ENCODE measurements at places on chromosomes 3 and 15.

DNA sequence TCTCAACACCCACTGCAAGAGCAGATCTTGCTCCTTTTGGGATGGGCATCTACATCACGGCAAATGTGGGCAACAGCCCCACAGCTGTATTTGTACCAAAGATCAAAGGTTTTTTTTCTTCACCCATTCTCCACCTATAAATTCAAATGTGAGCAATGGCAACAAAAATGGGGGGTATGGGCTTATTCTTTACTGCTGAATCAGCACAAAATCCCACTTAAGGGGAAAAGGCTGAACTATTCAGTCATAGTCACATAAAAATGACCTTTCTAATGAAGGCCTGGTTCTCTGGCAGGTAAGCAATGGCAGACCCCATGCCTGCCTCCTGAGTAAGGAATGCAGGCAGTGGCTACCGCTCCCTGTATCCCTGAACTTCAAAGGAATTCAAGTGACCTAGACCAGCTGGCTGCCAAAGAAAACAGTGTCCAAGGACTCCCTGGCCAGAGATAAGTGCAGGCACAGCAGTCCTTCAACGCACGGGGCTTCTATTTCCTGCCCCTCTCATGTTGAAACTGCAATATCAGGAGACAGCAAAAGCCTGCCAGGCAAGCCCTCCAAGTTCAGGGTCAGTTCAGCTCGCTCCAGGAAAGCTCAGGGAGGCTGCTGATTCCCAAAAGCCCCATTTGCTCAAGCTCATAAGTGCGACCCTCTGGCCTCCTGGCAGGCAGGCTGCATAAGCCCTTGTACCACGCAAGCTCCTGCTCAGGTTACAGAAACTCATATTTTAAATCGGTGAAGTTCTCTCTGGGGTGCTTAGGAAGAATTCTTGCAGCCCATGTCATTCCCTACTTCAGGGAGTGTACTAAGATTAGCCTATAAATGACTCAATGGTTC, 134.1 kb downstream of the PDZRN3 start:
- DNase-seq: no peak

- no peak for DNase-seq
Measured at GRCh38 chr3:174792864-174793263, 66.3 kb upstream of the NAALADL2 start.

DNA sequence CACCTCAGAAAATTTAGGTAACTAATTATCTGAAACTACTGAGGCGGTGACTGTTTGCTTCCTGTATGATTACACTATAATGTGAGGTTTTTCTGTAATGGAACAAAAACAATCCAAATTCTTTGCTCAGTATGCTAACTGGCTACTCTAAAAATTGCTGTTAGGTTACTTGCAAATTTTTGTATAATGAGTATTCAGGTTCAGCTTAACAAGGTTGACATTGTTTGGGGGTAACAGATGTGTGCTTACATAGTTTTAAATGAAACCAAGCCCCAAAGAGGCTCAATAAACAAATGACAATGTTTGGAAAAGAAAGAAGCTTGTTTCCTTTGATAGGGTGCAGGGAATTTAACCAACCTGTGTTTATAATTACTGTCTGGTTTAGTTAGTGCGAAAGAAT, 414.5 kb upstream of the MDFIC2 start:
- DNase-seq: no peak

GRCh38 chr3:95272781-95273180, 1209.9 kb downstream of the NSUN3 start:
- no peak for DNase-seq

- DNase-seq: no peak
Measured at GRCh38 chr15:25655207-25655948, 207.7 kb downstream of the ATP10A start.

- no peak for DNase-seq
Measured at GRCh38 chr15:98069256-98069655, 108.8 kb downstream of the ARRDC4 start.

- peak; percentile 66 for DNase-seq
Measured at GRCh38 chr3:179768080-179768479, 115.2 kb downstream of the USP13 start.

DNA sequence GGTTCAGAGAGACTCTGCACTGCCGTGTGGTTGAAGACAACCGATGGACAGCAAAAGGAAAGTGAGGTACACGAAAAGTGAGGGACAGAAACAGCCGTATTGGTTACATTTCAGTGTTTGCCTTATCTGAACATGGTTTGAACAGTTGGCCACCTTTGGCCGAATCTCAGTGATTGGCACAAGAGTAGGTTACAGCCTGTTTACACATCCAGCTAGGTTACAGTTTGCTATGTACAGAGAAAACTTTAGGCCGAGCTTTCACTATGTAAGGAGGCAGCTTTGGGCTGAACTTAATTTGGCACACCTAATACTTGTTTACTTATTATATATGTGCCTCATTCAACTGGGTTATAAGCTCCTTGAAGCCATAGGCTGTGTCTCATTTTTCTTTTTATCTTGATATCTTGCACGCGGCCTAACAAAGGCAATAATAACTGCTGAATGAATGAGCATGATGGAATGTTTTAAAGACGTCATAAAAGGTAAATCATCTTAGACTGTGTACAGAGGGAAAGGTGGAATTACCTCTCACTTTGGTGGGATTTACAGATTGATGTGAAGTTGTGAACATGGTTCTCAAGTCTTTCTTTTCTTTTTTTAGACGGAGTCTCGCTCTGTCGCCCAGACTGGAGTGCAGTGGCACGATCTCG, 17.2 kb upstream of the GREM1 start:
- no peak for DNase-seq

GRCh38 chr3:10568549-10568948, 63.2 kb upstream of the ATP2B2 start:
- no peak for DNase-seq

DNA sequence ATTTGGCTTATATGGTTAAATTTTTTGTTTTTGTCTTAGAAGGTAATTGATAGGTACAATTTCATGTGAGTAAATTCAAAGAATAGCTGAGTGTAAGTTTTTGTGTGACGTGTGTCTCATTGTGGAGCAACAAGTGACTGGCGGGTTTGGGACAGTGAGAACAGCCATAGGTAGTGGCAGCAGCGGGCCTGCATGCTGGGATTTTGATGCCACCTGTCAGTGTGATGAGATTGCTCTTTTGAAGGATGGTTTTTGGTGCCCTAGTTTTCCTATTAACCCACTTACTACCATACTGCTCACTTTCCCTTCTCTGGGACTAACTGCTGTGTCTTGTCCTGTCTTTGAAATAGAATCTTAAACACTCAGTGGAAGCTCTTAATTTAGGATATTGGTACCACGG, 522.6 kb downstream of the NAALADL2 start:
- no peak for DNase-seq

GRCh38 chr3:30201715-30202114, 404.7 kb upstream of the TGFBR2 start:
- no peak for DNase-seq

GRCh38 chr3:132064114-132064513, 29.3 kb upstream of the CPNE4 start:
- no peak for DNase-seq

DNA sequence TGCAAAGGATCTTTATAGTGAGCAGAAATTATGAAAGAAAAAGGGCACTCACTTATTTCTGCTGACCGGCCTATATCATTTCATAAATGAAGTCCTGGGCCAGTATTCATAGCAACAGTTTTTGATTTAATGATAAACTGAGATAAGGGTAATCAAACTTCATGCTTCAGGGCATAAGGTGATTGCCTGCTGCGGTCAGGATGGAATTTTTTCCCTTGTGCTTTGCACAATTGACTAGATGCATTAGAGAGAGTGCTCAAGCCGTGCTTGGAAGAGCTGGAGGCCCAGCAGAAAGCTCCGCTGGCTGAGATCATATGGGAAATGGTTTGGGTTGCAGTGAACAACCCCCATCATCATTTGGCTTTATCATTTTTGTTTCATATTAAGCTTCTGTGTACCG, 10.4 kb downstream of the SEMA6D start:
- no peak for DNase-seq

DNA sequence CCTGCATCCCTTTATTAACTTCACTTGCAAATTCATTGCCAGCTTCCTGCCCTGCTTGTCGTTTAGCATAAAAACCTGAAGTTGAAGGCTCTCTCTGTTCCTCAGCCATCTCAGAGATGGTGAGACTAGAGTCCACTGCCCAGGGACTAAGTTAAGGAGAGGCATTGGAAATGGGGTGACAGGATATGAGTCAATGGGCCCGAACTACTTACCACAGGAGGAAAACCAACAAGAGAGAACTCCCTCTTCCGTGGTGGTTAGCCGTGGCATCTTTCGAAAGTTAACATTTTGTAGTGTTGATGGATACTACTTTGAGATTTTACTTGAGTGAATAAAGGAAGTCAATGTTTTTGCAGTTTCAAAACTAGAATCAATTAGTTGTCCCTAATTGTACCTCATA, 65.3 kb downstream of the LRTM1 start:
- no peak for DNase-seq

DNA sequence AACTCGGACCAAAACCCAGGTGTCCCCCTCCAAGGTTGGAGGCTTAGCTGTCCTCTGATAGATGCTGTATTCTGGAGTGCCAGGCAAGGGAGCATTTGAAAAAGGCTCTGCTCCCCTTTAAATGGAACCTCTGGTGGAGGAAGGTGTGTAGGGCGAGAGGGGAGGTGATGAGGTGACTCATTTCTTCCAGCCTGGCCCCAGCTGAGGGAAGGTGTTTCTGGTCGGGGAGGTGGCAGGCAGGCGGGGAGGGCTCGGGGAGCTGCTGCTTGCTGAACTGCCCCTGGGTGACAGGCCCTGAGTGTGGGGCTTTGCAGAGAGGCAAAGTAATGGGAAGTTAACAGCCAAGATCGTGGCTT, 18.8 kb downstream of the PSTPIP1 start:
- DNase-seq: no peak

DNA sequence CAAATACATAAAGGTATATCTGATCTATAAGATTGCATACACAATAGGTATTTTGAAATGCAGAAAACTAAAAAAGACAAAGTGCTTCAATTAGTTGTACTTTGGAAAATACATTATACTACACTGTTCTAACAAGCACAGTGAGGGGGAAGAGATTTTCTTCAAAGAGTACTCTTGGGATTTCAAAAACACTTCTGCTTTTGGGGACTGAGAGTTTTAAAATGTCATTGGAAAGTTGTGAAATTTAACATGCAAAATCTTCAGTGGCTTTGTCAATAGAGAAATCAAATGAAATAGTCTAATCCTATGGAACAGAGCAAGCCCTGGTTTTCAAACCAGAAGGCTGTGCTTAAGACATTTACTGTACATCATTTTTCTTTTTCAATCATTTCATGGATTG, 322.2 kb upstream of the SEMA6D start:
- DNase-seq: no peak

DNA sequence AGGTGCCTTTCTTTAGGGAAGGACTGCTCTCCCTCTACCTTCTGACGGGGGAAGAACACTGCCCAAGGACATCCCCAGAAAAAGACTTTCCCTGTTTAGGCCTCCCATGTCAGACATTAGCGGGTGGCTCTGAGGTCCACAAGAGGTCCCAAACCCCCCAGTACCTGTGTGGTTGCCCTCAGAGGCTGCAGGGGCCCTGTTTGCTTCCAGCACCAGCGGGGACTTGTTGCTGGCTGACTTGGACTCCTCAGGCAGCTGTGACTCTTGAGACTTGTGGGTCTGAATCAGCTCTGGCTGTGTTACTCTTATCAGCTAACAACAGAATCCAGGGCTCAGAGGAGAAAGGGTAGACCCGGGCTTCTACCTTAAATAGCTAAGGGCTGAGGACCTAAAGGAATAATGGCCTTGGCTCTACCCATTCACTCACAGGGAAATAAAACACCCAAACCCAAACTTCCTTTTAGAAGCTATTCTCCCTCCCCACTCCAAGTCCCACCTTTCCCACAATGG, 39.2 kb downstream of the SEMA3G start:
- no peak for DNase-seq

DNA sequence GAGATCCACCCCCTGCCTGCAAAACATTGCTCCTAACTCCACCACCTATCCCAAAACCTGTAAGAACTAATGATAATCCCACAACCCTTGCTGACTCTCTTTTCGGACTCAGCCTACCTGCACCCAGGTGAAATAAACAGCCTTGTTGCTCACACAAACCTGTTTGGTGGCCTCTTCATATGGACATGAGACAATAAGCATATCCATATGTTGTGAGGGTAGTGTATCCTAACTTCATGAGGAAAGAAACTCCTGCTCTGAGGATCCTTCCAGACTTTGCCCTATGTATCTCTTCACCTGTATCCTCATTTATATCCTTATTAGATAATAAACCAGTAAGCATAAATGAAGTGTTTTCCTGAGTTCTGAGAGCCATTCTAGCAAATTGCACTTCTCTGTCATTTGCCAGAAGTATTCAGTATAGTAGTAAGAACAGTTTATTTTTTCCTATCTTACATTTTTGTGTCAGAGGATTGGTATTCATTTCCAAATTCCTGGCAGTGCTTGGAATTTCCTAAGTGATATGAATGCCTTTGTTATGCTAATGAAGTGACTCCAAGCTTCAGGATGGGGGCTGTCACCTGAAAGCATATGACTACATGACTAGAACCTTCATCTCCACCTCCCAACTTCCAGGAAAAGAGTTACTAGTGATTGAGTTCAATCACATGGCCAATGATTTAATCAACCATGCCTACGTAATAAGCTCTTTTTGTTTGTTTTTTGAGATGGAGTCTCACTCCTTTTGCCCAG, 30.2 kb downstream of the TTBK2 start:
- DNase-seq: peak; percentile 46

- no peak for DNase-seq
Measured at GRCh38 chr3:105067361-105067760, 299.3 kb upstream of the ALCAM start.

- no peak for DNase-seq
Measured at GRCh38 chr15:70252951-70253320, 155.2 kb upstream of the TLE3 start.

DNA sequence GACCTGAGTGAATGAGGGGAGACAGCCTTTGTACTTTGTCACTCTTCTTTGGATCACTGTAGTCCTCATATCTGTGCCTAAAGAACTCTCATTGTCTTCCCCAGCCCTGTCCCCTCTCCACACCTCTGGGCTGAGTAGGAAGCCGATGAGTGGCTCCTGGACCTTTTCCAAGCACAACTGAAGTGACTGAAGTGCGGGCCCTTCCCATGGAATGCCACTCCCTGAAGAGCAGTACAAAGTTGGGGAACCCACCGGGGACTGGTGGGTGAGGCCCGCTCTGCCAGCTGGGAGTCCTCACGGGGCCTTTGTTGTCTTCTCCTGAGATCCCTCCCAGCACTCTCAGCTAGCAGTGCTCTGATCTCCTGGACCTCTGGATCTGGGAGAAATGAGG, 90.1 kb downstream of the AAGAB start:
- no peak for DNase-seq

DNA sequence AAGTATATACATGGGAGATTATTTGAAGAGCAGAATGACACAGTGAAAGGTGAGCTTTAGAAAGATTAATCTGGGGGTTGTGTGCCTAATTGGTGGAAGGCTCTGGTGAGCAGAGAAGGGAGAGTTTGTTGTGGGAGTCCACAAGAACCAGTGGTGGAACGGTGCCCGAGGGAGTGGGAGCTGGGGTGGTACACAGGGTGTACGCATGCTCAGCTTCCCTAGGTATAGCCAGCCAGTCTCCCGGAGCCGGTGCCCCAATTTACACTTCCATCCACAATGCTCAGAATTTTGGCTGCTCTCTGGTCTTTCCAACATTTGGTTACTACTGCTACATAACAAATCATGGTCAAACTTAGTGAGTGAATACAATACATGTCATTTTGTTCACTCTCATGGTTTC, 92.5 kb downstream of the MITF start:
- DNase-seq: no peak
